NCI-H748 treated with DMSO at 0.1 percent for 48 hours (cell line): ENCODE measurements at places on chromosomes 1 and 21.

- DNase-seq = no peak
These were observed 3.3 kb upstream of the HNRNPCL1 start for GRCh38 chr1:12851779-12852178.

DNA sequence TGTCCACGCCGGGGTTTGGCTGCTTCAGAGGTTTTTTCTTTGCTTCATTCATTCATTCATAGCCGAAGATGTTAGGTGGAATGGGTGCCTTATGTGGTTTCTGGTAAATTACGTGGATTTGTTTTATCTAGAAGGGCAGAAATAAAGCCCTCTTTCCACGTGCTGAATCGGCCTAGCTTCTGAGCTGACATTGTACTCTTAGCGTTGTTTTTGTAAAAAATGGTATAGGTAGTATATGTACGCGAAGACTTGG, 1.5 kb downstream of the GALNT2 start:
- no peak for DNase-seq

DNA sequence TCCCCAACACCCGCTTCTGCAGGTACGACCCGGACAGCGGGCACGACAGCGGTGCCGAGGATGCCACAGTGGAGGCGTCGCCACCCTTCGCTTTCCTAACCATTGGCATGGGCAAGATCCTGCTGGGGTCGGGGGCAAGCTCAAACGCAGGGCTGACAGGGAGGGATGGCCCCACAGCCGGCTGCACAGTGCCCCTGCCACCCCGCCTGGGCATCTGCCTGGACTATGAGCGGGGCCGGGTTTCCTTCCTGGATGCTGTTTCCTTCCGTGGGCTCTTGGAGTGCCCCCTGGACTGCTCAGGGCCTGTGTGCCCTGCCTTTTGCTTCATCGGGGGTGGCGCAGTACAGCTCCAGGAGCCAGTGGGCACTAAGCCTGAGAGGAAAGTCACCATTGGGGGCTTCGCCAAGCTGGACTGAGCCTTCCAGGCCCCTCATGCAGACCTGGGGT, 10.1 kb downstream of the TRIM46 start:
- DNase-seq = no peak

DNA sequence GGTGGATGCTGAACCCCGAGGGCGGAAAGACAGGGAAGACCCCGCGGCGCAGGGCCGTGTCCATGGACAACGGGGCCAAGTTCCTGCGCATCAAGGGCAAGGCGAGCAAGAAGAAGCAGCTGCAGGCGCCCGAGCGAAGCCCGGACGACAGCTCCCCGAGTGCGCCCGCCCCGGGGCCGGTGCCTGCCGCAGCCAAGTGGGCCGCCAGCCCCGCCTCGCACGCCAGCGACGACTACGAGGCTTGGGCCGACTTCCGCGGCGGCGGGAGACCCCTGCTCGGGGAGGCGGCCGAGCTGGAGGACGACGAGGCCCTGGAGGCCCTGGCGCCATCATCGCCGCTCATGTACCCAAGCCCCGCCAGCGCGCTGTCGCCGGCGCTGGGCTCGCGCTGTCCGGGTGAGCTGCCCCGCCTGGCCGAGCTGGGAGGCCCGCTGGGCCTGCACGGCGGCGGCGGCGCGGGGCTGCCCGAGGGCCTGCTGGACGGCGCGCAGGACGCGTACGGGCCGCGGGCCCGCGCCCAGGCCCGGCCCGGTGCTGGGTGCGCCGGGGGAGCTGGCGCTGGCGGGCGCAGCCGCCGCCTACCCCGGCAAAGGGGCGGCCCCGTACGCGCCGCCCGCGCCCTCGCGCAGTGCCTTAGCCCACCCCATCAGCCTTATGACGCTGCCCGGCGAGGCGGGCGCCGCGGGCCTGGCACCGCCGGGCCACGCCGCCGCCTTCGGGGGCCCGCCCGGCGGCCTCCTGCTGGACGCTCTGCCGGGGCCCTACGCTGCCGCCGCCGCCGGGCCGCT, 20.7 kb downstream of the FOXO6 start:
- peak; percentile 99 for DNase-seq

- no peak for DNase-seq
These were observed 29.1 kb downstream of the MAP3K21 start for GRCh38 chr1:233356705-233356987.

- DNase-seq = no peak
These were observed 43.3 kb downstream of the PAX7 start for GRCh38 chr1:18673976-18674375.

- DNase-seq = no peak
These were observed 86.4 kb downstream of the RGL1 start for GRCh38 chr1:183891158-183891856.

DNA sequence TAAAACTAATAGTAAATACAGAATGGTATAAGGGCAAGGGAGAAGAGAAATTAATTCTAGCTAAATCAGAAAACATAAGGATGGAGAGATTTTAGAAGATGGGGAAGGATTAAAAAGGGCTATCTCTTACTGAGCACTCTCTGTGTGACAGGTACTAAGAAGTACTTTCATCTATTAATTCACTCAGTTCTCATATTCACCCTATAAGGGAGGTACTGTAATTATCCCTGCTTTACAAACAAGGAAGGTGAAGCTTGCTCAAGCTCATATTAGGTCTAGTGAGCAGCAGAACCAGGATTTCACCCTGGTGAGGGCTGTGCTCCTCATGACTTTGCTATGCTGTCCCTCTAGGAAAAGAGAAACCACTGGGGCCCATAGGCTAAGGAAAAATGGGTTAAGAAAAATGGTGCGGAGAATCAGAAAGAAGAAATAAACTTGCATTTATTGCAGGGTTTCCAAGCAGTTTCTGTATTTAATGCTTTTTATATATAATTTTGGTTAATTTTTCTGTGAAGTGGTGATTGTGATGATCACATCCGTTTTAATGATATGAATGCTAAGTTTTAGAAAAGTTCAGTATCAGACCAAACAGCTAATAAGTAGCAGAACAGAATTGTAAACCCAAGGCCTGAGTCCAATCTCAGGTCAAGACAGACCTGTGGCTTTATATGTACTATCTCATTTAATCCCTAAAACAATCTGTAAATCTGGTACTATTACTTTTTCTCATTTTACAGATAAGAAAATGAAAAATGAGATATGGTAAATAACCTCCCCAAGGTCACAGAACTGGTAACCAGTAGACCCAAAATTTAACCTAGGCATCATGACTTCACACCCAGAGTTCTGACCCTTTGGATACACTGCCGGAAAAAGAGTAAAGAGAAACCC, 1.7 kb downstream of the PCNX2 start:
- DNase-seq = no peak

DNA sequence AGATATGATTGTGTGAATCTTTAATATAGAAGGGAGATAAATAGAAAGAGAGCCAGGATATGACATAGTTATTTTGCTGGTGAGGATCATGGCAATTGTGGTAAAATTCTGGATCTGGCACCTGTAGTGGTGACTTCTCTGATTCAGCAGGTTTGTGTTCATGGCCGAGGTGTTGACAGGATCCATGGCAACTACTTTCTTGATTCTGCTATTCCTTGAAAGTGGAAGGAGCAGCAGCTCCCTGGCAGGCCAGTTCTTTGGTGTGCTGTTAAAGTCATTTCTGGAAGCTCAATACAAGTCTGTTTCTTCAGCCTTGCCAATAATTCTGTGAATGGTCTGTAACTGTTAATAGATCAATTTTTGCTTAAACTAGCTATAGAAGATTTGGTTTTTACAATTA, 33.4 kb downstream of the RGS4 start:
- DNase-seq = no peak

DNA sequence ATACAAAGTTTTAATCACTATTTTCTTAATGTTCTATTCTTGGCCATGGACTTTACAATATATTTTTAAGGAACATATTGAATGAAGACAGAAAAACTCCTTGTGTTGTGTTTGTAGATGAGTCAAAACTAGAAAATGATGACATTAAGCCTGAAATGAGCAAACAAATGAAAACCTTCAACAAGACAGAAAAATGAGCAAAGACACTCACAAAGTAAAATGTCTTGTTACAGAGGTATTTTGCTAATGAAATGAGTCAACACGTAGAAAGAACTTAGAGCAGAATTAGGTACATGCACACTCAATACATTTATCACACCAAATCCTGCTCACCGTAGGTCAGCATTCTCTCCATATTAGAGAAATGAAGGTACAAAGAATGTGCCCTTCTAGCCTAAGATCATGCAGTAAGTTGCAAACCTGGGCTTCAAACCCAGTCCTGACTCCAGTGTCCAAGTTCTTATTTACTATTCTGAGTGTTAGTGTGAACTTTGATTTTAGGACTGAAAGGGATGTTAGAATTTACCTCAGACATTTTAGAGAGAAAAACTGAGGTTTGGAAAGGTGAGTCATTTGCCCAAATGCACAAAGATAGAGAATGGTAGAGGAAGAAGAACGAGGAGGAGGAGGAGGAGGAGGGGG, 133.9 kb upstream of the SGIP1 start:
- DNase-seq = no peak

DNA sequence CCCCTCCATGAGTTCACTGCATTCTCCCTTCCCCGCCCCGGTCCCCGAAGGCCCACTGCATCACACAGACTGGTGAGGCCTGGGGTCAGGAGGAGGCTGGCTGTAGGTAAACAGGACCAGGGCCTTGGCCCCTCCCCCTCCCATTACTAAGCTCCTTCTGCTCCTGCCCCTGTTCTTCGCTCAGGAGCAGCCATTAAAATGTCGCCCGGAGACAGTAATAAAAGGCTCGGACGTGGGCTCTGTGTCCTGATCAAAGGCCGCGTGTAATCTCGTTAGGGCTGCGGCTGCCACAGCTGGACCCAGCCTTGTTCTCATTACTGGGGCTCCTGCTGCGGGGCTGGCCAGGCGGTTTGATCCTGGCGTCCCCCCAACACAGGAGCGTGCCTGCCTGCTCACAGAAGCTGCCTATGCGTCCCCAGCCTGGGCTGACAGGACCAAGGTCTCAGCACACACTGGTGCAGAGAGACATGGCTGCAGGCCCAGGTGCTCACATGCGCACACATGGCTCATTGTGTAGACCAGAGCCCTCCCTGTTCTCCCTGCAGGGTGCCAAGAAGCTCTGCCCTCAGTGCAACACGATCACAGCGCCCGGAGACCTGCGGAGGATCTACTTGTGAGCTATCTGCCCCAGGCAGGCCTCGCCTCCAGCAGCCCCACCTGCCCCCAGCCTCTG, 24.0 kb downstream of the TMEM53 start:
- DNase-seq = no peak

- peak; percentile 1 for DNase-seq
These were observed at the start of gene SLC45A3 for GRCh38 chr1:205680073-205680851. TSS of gene SLC45A3 (minus strand) at chr1:205680509. CDS start at chr1:205664656, 15,853 bp downstream.

GRCh38 chr1:6509220-6509918, 17.9 kb upstream of the PLEKHG5 start:
- DNase-seq = no peak

DNA sequence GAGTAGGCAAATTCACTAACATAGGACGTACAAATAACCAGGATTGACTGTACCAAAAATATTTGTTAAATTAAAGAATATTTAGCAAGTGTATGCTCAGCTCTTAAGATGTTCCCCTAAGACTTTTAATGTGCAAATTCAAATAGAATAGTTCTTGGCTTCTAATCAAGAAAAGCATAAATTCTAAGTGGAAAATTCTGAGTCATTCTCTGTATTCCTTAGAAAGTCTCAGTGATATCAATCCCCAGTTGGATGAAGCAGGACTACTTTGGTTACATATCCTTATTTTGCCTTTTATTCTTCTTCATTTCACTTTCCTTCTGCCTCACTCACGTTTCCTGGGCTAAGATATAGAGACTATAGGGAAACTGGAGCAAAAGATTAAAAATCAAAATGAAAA, 130.2 kb downstream of the IFI44 start:
- no peak for DNase-seq

DNA sequence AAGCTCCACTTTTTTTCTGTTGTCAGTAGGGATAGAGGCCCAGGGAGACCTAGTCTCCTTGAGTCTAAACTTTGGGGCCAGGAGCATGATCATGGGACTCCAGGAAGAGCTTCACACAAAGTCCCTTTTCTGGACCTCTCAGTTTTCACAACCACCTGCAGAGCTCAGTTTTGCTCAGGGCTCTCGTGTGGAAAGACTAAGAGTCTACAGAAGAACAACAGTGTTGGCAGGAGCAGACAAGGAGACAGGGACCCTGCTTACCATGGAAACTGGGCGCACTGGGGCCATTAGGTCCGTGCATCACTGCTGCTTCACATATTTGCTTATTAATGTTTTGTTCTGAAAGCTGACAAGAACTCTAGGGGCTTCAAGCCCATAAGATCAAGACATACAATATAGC, 63.9 kb upstream of the HSD17B7 start:
- DNase-seq = no peak

- DNase-seq = no peak
These were observed 660 bp upstream of the PDE4B start for GRCh38 chr1:65791801-65792668.

GRCh38 chr1:199573047-199573446, 454.5 kb upstream of the NR5A2 start:
- no peak for DNase-seq

DNA sequence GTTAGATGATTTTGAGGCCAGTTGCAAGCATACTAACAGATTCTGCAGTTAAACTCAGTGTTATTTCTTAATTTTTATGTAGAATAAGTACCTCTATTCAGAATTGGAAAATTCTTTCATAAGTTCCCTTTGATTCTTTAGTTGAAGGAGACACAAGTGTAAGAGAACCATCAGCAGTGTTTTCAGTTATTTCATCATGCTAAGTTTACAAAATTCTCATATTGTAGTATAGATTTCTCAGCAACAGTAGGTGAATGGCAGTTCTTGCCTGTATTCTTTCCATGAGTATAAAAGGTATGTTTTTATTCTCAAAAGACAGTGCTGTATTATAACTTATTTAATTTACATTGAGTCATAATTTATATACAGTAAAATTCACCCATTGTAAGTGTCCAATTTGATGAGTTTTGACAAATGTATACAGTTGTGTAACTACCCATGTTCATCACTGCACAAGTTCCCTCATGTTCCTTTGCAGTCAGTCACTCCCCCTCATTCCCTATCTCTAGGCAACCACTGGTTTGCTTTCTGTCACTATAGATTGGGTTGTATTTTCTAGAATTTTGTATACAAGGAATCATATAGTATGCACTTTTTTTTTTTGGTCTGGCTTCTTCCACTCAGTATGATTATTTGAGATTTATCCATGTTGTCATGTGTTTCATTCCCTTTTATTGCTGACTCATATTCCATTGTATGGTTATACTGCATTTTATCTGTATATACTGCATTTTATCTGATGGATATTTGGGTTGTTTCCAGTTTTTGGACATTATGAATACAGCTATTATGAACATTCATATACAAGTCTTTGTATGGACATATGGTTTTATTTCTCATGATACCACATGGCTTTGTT, 3.9 kb downstream of the RPS6KC1 start:
- no peak for DNase-seq
